ENCODE measurements at places on chromosomes 3 and 15. TPM values are rescaled to one million over a fixed set of nuclear protein-coding genes. Genes with fewer than 3 reads are reported as not detected.

Gene LAMB2
- 875 TPM for total RNA-seq

Gene LIPC
- total RNA-seq, result not detected

Gene HGD
- 0.39 TPM for total RNA-seq

Gene EFHB
- total RNA-seq, result 1.0 TPM

Gene ACKR4
- not detected for total RNA-seq

Gene SEMA5B
- total RNA-seq, result 2.3 TPM

Gene SLC28A2
- total RNA-seq, result not detected

GRCh38 chr3:27721717-27722564, at the start of gene EOMES:
Gene EOMES, minus strand, starts transcription at chr3:27722323. Its CDS starts 29 bp downstream, at chr3:27722294.
- peak; percentile 60 for DNase-seq
- H3K4me3 ChIP-seq, result peak within 1 kb of the TSS; percentile 46
- no peaks in the 10 kb centered on the region for H3K36me3 ChIP-seq
- peaks cover 100% of the 10 kb centered on the region for H3K27me3 ChIP-seq
- H3K4me1 ChIP-seq, result peaks cover 8% of the 10 kb centered on the region

DNA sequence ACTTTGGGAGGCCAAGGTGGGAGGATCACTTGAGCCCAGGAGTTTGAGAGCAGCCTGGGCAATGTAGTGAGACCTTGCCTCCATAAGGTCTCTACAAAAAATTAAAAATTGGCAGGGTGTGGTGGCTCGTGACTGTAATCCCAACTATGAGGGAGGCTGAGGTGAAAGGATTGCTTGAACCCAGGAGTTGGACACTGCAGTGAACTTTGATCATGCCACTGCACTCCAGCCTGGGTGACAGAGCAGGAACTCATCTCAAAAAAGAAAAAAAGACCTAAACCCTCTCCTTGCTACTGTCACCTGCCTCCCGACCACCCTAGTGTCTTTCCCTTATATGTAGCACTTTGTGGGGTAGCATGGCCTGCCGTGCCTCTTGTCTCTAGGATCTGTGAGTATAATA, 23.8 kb upstream of the AQP9 start:
- no peaks in the 10 kb centered on the region for H3K36me3 ChIP-seq
- DNase-seq, result no peak
- no peak overlapping the region for H3K4me3 ChIP-seq

DNA sequence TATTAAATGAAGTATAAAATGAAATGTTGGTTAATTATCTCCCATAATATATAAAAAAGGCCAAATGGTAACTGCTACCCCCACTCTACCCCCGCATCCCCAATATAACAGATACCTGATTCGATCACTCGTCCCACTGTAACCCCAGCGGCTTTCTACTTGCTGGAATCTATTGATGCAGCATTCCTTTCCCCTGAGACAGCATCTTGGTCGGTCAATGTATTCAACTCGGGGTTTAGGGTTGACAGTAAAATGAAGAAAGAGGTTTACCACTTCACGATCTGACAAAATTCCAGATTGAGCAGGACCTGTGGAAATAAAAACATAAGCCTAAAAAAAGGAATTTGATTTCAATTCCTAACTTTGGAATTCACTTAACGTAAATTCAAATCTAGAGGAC, 18.6 kb upstream of the C15orf40 start:
- H3K4me1 ChIP-seq, result no peaks in the 10 kb centered on the region
- H3K27me3 ChIP-seq, result no peaks in the 10 kb centered on the region
- H3K36me3 ChIP-seq, result peaks cover 34% of the 10 kb centered on the region
- DNase-seq, result peak; percentile 32

DNA sequence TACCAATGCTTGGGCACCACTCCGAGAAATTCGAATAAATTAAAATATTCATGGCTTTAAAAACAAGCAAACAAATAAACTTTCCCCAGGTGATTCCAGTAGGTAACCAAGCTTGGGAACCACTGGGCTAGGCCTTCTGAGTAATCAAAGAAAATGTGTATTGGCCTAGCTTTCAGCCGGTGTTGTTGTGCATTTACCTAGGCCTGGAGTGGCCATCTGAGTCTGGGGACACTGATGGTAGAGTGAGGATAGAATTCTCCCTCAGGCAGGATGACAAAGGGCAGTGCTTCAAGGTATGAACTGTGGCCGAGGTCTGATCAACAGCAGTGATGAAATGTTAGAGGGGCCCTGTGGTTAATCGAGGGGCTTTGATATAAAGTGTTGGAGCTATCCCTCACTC, 440.5 kb downstream of the EPHB1 start:
- H3K36me3 ChIP-seq, result no peaks in the 10 kb centered on the region
- H3K27me3 ChIP-seq, result no peaks in the 10 kb centered on the region
- DNase-seq, result no peak
- H3K4me3 ChIP-seq, result no peak overlapping the region
- no peaks in the 10 kb centered on the region for H3K4me1 ChIP-seq

DNA sequence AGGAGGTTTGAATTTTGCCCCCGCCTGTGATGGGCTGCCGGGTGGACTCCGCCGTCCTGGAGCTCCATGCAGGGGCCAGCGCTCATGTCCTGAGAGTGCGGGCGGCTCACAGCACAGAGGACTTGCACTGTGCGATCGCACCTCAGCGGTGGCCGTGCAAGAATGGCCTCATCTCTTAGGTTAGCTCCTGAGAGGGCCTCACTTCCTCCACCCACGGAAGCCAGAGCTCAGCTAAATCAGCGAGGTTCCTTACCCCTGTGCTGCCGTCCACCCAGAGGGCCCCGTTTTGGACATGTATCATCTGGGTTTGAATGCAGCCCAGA, 72.0 kb upstream of the PCSK6 start:
- H3K27ac ChIP-seq, result no peak overlapping the region
- H3K4me3 ChIP-seq, result no peak overlapping the region
- H3K4me1 ChIP-seq, result no peaks in the 10 kb centered on the region
- peaks cover 2% of the 10 kb centered on the region for H3K27me3 ChIP-seq

DNA sequence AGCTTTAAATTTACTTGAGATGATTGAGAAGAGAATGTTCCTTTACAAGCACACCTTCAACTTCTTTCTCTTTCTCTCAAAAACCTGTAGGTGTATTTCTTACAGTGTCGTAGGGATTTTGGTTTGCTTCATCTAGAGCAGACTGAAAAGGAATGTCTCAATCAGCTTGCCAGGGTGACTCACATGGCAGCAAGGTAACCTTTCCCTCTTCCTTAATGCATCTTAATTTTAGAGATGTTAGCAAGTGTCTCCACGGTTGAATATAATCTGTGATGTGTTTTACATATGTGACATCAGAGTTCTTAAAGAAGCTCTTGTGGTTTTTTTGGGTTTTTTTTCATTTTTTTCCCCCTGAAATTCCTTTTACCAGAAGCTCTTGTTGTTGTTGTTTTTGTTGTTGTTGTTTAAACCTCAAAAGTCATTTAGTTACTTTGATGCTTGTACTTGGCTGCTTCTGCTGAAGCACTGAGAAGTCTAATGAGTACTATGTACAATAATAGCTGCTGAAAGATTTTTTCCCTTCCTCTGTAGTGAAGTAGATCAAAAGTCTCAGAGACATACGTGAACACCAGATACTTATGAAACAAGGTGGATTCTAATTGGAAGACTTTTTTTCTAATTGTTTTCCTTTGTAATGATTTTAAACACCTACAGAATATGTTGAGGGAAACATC, 83.1 kb downstream of the RETNLB start:
- H3K4me1 ChIP-seq, result no peaks in the 10 kb centered on the region
- peaks cover 51% of the 10 kb centered on the region for H3K36me3 ChIP-seq
- H3K27me3 ChIP-seq, result no peaks in the 10 kb centered on the region

DNA sequence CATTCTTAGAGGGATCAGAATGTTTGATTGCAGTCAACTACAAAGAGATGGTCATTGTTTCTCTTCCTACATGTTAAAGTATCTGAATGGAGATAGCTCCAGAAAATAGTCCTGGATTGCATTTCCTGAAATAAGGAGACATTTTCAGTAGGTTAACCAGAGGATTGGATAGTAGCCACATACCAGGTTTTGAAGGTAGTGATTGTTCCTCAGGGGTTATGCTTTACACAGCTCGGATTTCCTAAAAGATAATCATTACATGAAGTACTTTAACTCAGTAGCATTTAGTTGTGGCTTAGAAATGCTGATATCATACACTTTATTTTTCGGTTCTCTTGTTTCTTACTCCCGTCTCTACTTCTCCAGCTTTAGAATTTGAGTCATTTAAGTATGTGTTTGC, 10.3 kb downstream of the DNAJB11 start:
- no peak overlapping the region for H3K27ac ChIP-seq
- peaks cover 85% of the 10 kb centered on the region for H3K36me3 ChIP-seq
- no peak overlapping the region for H3K4me3 ChIP-seq
- H3K4me1 ChIP-seq, result no peaks in the 10 kb centered on the region
- H3K27me3 ChIP-seq, result no peaks in the 10 kb centered on the region

DNA sequence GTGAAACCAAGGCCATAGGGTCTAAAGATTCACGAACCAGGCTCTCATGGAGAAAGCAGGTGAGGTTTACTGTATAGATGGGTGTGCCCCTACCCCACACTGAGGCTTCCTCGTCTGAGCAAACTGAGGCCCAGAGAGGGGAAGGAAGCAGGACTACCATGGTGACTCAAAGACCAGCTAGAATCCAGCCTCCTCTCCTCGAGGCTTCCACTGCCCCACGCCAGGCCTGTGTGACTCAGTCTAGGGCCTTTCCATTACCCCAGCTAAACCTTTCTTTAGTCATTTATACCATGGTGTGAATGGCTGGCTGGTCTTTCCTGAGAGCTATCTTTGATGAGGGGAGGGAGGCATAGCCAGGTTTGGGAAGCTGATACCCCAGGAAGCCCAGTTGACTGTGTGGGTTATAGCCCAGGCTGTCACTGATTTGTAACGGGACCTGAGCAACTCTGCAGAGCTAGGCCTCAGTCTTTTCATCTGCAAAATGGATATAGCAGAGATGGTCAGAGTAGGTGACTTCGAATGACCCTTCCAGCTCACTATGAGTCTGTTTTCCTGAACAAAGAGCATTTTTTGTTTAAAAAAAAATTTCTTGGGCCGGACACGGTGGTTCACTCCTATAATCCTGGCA, 3.0 kb upstream of the RHO start:
- H3K27ac ChIP-seq, result no peak overlapping the region
- H3K4me1 ChIP-seq, result no peaks in the 10 kb centered on the region
- H3K36me3 ChIP-seq, result no peaks in the 10 kb centered on the region
- no peak for DNase-seq
- H3K27me3 ChIP-seq, result no peaks in the 10 kb centered on the region

DNA sequence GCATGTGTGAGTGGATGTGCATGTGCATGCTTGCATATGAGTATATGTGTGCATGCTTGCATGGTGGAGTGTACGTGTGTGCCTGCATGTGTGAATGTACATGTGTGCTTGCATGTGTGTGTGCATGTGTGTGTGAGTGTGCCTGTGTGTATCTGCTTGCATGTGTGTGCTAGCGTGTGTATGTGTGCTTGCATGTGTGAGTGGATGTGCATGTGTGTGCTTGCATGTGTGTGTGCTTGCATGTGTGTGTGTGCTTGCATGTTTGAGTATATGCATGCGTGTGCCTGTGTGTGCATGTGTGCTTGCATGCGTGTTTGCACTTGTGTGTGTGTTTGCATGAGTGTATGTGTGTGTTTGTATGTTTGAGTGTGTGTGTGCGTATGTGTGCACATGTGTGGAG, 4.6 kb upstream of the PLXNA1 start:
- no peaks in the 10 kb centered on the region for H3K36me3 ChIP-seq
- H3K4me1 ChIP-seq, result no peaks in the 10 kb centered on the region
- DNase-seq, result no peak
- H3K27ac ChIP-seq, result no peak overlapping the region
- peaks cover 11% of the 10 kb centered on the region for H3K27me3 ChIP-seq

DNA sequence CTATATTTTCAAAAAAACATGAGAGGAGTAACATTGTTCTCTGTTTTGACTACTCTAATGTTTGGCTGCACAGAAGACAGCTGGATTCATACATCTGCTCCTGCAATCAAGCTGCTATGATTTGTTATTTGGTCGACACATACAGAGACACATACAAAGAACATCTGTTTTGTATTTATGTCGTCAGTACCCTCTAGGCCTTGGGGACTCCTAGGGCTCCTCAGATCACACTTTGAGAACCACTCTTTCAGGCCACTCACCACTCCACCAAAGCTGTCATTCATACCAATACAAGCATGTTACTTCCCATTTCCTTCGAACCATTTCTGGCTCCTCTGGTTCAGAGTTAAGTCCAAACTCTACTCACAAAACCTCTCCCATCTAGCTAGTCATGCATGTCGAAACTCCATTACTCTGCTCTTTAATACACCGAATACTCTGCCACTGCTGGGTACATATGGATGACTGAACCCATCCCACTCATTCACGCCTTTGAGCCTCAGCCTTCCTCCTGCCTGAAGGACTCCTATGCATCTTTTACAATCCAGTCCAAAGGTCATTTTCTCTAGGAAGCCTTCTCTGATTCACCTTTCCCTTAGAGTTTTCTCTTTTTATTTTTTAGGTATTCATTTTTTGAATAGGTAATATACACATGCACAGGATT, 102.9 kb upstream of the ARHGEF3 start:
- no peak for DNase-seq
- H3K36me3 ChIP-seq, result no peaks in the 10 kb centered on the region
- no peak overlapping the region for H3K27ac ChIP-seq
- no peak overlapping the region for H3K4me3 ChIP-seq
- H3K4me1 ChIP-seq, result peaks cover 10% of the 10 kb centered on the region
- H3K27me3 ChIP-seq, result peaks cover 44% of the 10 kb centered on the region

DNA sequence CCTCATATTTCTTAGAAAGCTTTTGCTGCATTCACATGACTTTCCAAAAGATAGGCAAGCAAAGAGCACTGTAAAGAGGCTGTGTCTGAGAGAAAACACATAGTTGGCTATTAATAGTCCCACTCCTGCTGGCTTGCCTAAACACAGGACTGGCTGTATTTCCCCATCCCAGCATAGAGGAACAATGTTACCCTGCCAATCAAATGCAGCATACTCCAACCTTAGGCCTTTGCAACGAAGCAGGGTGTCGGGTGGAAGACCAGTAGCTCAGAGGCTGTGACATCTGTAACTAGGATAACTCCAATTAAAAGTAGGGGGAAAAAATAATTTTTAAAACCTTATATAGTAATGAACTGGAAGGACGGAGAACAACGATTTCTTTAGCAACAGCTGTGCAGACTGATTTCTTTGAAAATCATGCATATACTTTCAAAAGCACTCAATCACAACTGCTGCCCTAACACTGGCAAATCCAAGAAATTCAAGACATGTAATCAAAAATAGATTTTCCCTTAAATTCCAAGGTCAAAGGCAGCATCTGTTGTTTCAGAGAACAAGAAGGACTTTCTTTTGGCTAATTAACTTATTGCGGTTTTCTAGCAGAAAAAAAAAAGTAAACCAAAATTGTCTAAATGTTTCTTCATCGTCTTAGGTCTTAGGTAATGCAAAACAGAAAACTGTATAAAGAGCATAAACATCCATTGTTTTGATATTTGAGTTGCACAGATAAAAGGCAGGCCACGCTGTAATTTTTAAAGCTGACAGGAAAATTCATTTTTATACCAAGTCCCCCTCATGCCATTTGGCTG, 139.3 kb downstream of the TNIK start:
- no peaks in the 10 kb centered on the region for H3K36me3 ChIP-seq
- peaks cover 30% of the 10 kb centered on the region for H3K4me1 ChIP-seq
- H3K4me3 ChIP-seq, result no peak overlapping the region
- no peaks in the 10 kb centered on the region for H3K27me3 ChIP-seq

- H3K4me1 ChIP-seq, result no peaks in the 10 kb centered on the region
- no peak overlapping the region for H3K27ac ChIP-seq
- DNase-seq, result peak; percentile 64
- peaks cover 75% of the 10 kb centered on the region for H3K36me3 ChIP-seq
- H3K4me3 ChIP-seq, result no peak overlapping the region
- H3K27me3 ChIP-seq, result no peaks in the 10 kb centered on the region
These were observed 31.7 kb downstream of the CHAC1 start for GRCh38 chr15:40984964-40985363.
